AG10803 (cell line): ENCODE measurements at places on chromosomes 6 and 20.

GRCh38 chr6:147615659-147616456 is 107.4 kb downstream of the SAMD5 start:
- DNase-seq = no peak

DNA sequence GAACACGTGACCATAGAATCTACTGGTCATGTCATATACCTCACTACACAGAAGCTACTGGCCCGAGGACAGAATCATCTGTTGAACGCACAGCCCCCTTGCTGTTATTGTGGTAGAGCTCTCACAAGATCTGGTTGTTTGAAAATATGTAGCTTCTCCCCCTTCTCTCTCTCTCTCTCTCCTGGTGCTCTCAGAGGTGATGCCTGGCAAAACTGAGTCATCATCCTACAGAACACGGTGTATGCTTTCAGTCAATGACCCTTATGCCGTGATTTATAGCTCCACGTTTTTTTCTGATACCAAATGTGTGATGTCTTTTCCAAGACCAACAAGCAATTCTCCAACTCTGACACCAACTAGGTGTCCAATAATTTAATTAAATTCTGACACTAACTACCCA is 13.0 kb upstream of the RBM24 start:
- no peak for DNase-seq

DNA sequence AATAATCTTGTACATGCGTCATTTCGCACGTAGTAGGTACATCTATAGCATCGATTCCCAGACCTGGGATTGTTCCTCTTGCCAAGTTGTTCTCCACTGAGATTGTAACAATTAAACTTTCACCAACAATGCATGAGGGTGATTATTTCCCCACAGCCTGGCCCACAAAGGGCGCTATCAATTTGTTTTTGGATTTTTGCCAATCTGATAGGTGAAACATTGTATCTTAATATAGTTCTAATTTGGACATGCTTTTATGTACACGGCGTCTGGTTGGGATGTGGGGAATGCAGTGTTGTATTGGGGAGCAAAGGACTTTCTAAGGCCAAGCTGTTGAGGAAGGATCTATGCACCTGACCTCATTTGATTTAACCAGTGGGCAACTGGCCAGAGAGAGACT is 59.5 kb downstream of the VEGFA start:
- DNase-seq = no peak

- DNase-seq = no peak
Observed at GRCh38 chr6:8446391-8446790, 11.0 kb upstream of the SLC35B3 start.

GRCh38 chr6:53464483-53464882 is 80.4 kb downstream of the GCLC start:
- DNase-seq = no peak

GRCh38 chr6:15874821-15875220 is 212.0 kb upstream of the DTNBP1 start:
- DNase-seq = peak; percentile 58

- DNase-seq = no peak
Observed at GRCh38 chr6:41682497-41683272, 44.4 kb downstream of the MDFI start.

DNA sequence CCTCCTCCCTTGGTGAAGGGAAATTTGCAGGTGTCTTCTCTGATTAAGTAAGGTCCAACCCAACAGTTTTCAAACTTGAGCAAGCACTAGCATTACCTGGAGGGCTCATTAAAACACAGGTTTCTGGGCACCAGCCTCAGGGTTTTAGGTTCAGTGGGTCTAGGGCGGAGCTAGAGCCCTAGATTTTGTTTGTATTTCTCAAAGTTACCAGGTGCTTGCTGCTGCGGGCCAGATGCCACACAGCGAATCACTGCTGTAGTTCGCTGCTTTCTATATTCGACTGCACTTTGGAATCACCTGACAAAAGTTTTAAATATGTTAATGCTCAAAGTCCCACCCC is 869 bp downstream of the COL21A1 start:
- DNase-seq = no peak

DNA sequence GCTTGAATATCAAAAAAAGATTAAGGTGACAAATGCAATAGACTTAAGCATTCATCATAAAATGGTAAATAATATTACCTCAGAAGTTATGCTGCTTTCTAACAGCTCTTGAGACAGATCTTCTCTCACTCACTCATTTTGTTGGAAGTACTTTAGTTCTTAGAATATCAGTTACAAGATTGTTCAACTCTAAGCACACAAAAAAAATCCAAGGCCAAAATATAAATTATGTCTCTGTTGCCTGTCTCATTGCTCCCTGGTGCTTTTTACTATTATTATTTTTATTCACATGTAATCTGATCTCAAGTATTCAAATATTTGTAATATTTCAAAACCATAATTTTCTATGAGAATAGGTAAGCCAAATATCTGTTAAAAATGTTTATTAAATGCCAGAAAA is 259.4 kb upstream of the HSF2 start:
- no peak for DNase-seq

DNA sequence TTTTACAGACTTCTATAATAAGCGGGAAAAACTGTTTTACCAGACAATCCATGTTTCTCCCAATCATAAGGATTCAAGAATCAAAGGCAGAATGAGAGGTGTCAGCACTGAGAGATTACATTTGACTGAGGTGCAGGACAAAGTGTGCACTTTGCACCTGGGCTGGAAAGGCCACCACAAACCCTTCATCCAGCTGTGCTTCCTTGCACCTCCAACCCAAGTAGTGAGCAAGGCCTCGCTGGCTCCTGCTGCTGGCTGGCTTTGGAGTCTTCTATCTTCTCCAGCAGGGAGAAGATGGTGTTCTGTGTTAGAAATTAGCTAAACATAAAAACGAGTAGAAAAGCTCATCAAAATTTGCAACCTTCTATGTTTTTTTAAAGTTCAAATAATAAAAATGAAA is 77.7 kb downstream of the CHD6 start:
- no peak for DNase-seq

DNA sequence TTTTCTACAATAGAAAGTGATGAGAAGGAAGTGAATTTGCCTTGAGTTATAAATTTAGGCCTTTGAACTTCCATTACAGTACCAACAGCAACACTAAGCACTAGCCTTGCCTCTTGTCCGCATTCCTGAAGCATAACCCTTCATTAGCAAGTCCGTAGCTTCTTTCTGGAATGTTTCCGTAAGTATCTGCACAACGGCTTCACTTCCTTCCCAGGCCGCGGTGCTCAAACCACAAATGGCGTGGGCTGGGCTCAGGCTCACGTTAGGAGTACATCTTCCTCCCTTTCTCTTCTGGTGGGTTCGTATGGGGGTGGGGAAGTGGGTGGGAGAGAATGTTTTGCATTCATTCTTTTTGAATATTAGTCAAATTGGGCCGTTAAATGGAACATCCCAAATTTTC is 193.8 kb upstream of the SNX9 start:
- DNase-seq = no peak
